ENCODE measurements at places on chromosomes 5 and 9.

DNA sequence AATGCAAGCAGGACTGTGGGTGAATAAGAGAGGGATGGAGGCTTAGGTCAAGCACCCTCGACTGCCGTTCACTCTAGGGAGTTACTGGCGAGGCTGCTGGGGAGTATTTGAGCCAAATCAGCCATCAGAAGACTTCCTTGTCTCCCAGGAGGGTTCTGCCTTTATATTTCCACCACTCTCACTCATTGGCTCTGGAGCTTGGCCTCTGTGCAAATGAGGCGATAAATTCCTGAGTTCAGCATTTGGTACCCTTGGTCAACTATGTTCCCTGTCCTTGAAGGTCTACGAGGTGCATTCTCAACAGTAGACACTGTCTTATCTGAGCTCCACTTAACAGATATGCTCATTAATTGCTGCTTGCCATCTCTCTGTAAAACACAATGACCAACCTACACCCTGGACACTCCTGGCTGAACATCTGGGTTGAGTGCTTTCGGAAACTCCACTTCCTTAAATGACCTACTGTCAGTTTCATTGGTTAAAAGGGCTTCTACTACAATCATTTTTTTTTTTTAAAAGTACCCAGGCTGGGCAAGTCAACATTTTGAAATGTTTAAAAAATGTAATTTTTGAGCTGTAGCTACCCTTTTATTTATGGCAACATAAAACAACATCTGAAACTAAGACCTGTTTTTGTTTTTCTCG, 153.2 kb downstream of the NTRK2 start:
- DNase-seq: no peak

- DNase-seq: no peak
Observed at GRCh38 chr5:80355686-80356085, 35.9 kb downstream of the SPZ1 start.

DNA sequence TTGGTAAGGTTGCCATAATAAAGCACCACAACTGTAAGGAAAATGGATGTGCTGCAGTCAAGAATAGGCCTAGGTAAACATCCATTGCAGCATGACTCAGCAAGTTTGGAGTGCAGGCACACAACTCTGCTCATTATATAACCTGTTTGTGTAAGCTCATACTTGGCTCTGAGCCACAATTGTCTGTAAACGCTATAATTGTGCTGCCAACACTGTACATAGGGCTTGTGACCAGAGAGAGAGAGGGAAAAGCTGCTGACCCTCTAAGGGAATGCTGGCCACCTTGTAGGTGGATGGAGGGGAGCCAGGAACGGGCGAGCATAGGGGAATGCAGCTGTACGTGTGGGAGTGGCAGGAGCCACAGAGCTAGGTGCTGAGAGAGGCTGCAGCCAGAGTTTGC, 2186.5 kb upstream of the ACO1 start:
- DNase-seq: no peak

DNA sequence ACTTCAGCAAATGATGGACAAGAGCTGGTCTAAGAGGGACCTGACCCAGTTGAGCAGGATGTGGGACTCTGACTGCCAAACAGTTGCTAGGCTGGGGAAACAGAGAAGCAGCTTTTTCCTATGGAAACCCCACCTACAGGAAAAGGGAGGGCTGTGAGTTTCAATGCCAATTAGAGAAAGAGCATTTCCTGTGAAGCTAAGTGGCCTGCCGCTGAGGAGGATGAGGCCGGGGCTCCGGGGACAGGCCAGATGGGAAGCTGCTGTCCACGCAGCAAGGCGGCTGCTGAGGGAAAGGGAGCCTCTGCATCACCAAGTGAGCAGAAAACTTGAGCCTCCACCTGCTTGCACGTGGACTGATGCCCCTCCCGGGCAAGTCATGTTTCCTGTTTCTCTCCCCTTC, at the start of gene PCDH12:
TSS of gene PCDH12 (minus strand) at position 90 of the 400 bp plus-strand sequence. CDS start 351 bp downstream, outside the sequence.
- DNase-seq: no peak

DNA sequence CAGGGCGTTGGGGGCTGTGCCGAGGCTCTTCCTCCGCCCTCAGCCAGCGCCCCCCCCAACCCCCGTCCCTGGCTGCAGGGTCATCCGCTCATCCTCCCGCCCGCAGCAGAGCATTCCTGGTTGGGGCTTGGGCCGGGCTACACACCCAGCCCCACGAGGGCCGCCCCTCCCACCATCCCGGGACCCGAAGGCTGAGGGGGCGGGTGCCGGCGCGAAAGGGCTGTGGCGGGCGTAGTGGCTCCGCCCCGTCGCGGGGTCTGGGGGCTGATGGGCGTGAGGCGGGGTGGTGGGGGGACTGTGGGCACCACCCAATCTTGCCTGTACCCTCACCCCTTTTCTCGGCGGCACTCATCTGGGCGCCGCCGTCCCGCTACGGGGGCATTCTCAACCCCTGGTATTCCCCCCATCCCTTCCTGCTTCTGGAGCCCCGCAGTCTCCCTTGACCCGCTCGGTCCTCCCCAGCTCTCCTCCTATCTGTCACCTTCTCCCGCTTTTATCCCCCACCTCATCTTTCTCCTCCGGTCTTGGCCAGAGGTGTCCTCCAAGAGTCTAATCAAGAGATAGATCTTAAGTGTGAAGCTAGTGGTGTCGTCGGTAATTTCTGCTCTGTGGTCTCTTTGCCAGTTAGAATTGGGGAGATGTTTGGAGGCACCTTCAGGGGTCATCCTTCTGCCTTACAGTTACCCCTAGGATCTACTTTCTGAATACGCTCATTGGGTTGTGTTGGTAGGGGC, 1.6 kb downstream of the FER start:
- no peak for DNase-seq

- DNase-seq: no peak
Observed at GRCh38 chr5:106014262-106014661, 1656.5 kb downstream of the EFNA5 start.

DNA sequence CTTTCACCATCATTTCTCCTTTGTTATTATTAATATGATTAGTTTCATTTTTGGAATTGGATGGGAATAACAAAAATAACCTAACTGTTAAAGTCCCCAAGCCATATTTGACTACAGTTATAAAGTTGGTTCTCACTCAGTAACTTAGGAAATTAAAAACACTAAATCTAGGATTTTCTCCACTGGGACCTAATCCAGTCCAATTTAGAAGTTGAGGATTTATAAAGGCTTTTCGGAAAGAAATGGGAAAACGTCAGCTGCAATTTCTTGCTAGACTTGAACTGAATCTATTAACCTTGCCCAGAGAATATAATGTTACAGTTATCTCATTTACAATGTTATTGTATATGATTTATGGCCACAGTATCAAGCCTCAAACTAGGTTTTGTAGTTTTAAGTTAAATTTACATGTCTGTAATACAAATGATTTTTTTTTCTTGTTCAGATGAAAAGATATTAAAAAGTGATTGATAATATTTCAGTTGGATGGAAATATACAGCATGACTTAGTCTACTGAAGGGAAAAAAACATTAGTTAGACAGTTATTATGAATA, 524.3 kb upstream of the GRAMD2B start:
- no peak for DNase-seq

GRCh38 chr5:39426051-39426745, 1.4 kb upstream of the DAB2 start:
- no peak for DNase-seq

- DNase-seq: no peak
Observed at GRCh38 chr5:75536694-75537360, 25.1 kb downstream of the POLK start.

DNA sequence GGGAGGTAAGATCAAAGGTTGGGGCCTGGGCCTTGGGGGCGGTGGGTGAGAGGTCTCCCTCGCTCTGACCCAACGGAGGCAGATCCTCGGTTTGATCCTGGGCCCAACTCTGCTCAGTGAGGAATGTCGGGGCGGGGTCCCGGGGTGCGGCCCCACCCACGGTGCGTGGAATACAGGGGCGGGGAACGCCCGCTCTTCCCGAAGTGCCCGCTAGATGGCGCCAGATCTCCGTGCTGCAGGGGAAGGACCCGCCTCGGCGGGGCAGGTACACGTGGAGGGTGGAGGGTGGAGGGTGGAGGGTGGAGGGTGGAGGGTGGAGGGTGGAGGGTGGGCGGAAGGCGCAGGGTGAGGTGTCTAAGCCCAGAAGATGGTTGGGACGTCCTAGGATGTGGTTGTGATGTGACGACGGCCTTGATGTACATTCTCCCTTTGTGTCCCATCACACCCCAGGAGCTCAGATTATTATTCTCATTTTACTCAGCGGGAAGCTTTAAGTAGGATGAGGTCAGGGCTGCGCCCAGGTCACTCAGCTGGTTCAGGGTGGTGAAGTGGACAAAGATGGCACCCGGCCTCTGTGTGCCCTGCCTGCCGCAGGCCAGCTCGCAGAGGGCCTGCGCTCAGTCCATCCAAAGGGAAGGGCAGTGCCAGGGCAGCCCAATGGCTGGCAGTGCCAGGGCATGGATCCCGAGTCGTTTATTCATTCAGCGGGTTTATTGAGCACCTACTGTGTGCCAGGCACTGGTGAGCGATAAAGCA, 9.4 kb upstream of the RPS14 start:
- DNase-seq: no peak

DNA sequence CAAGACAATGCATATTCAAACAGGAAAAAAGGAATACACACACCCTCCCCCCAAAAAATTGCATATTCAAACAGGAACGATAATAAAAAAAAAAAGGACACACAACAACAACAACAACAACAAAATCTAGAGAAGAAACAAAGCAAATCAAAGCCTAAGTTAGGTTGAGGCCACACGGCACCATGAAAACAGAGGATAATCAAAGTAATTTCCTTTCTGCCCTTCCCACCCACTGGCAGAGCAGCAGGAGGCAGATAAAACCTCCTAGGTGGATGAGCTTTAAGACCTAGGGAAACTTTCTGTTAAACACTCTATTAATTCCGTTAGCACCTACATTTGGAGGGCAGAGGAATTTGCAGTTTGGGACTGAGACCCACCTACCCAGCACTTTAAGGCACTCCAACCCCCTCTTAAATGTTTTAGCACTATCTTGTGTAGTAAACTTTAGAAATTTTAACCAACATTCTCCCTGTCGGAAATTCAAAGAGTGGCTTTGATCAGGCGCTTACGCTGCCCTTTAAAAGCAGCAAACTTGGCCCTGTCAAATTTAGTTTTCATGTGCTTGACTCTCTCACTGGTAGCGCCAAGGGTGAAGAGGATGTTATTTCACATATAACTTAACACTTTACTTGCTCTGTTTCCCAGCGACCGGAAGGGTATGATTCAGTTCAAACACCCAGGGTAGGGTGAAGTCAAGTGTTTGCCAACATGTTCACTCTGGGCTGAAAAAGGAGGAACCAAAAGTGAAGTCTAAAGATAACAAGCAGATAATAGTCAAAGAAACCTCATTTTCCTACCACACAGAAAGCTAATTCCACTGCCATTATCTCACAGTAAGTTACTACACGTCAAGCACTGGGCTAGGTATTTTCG, 9.2 kb downstream of the ENC1 start:
- no peak for DNase-seq

- no peak for DNase-seq
Observed at GRCh38 chr9:83034026-83034425, 28.9 kb downstream of the RASEF start.

DNA sequence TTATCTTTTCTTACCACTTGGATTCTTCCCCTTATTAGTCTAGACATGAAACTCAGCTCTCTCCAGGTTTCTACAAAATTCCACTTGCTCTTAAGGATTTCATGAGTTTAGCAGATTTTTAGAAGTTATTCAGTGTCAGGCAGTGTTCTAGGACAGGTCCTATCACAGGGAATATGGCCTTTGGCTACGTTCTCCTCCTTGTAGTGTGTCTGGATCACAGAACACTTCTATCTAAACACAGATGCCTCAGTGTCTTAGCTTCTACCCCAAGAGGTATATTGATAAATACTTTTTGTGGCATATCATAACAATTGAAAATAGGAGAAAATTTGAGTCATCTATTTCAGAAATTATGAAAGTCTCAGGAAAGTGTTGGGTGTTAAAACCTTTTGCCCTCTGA, 15.6 kb downstream of the RAB3C start:
- DNase-seq: no peak

- DNase-seq: no peak
Observed at GRCh38 chr9:37036776-37037502, 2.9 kb upstream of the PAX5 start.

GRCh38 chr9:87667164-87667738, 58.7 kb upstream of the CTSL start:
- DNase-seq: no peak

GRCh38 chr5:124658867-124659557, 87.4 kb downstream of the ZNF608 start:
- no peak for DNase-seq

GRCh38 chr5:77102549-77102948, 15.5 kb upstream of the ZBED3 start:
- DNase-seq: no peak

DNA sequence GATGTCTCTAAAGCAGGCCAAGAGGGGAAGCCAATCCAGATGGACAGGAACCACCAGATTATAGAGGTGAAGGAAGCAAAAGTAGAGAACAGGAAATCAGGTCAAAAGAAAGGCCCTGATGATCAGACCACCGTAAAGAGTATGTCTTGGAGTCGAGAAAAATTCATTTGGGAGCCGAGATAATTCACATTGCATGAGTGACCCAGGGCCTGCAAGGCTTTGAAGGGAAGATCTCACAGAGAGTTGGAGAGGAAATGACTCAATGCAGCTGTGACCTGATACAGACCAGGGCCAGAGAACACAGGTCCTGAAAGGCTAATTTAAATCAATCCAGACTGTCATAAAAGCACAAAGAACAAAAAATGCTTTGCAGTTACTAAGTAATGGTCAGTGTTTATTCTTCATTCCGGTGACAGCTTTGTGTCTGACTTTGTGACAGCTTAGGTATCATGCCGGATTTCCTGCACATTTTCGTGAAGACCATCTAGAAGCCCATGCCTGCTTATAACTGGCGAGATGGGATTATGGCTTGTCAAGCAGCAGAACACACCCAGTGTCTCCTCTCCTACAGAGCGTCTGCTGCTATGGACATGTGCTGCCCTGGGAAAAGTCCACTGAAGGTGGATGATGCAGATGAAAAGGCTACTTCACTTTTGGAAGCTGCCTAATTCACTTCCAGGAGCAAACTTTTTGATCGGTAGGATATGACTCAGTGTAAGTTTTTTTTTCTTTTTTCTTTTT, 5.8 kb upstream of the ACTBL2 start:
- DNase-seq: no peak

DNA sequence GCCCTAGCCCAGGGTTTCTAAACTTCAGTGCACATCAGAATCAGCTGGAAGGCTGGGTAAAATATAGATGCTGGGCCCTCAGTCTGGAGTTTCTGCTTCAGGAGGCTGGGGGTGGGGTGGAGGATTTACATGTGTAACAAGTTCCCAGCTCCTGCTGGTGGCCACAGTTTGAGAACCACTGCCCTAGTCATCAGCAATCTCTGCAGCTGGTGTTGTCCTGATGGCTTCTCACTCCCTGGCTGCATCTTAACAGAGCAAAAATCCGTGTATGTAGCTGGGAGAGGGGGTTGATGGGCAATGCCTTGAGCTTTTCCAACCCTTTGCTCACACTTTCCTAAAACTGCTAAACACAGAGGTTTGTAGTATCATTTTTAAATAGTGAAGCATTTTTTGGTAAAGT, 186.0 kb upstream of the KLF9 start:
- peak; percentile 75 for DNase-seq

GRCh38 chr9:115540091-115540490, 422.1 kb upstream of the TNC start:
- no peak for DNase-seq
